ENCODE measurements at places on chromosomes 12 and 14.

- no peak for DNase-seq
Observed at GRCh38 chr14:74506411-74506851, 12.9 kb downstream of the ISCA2 start.

DNA sequence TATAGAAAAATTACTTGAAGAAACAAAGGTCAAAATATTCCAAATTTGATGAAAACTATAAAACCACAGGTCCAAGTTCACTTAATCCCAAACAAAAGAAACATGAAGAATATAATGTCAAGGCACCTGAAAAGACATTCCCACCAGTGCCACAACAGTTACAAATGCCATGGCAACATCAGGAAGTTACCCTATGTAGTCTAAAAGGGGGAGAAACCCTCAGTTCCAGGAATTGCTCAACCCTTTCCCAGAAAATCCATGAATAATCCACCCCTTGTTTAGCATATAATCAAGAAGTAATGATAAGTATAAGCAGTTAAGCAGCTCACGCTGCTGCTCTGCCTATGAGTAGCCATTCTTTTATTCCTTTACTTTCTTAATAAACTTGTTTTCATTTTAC is 3.8 kb upstream of the ACTR10 start:
- no peak for DNase-seq

DNA sequence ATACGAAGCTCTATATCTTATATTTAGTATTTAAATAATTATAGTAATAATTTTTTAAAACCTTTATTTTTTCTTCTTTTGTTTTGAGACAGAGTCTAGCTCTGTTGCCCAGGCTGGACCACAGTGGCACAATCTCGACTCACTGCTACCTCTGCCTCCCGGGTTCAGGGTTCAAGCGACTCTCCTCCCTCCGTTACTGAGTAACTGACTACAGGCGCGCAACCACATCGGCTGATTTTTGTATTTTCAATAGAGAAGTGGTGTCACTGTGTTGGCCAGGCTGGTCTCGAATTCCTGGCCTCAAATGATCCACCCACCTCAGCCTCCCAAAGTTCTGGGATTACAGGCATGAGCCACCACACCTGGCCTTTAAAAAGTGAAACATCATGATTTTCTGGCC is 13.0 kb upstream of the WNK1 start:
- DNase-seq, result no peak

- no peak for DNase-seq
Observed at GRCh38 chr12:10121278-10121677, 8.7 kb downstream of the CLEC7A start.

DNA sequence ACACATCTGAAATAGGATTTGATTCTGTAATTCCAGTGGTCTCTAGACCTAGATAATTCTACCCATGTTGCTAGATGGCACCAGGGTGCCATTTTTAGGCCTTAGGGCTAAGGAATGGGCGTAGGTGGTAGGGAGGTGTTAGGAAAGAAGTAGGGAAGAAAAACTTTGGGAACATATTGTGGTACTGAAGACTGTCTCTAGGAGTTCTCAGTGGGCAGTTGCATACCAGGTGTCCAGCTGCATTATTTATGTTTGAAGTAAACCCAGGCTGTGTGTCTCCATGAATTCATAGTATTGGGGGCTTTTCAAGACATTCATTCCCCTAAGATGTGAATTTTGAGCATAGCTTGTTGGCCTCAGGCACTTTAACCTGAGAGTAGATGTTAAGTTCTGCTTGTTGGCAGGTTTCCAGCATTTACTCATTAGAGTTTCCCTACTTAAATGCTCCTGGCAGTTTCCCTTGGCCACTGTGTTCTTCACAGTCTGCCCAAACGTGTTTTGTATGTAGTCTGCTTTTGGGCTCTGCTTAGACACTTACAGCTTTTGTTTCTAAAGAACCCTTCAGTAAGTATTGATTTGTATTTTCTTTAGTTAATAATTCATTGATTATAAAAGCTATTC is 31.5 kb upstream of the CCT2 start:
- DNase-seq, result no peak

- DNase-seq, result no peak
Observed at GRCh38 chr12:70733385-70733784, 96.2 kb upstream of the PTPRB start.

- DNase-seq, result no peak
Observed at GRCh38 chr12:126425264-126425663, 1360.0 kb downstream of the AACS start.

- no peak for DNase-seq
Observed at GRCh38 chr12:18206198-18206597, 55.1 kb upstream of the PIK3C2G start.

- no peak for DNase-seq
Observed at GRCh38 chr12:16421806-16422205, 74.4 kb downstream of the MGST1 start.
